ENCODE measurements at places on chromosomes 12 and 14.
A peak's percentile ranks its signal among the peaks of the same experiment; 100 is the strongest.

DNA sequence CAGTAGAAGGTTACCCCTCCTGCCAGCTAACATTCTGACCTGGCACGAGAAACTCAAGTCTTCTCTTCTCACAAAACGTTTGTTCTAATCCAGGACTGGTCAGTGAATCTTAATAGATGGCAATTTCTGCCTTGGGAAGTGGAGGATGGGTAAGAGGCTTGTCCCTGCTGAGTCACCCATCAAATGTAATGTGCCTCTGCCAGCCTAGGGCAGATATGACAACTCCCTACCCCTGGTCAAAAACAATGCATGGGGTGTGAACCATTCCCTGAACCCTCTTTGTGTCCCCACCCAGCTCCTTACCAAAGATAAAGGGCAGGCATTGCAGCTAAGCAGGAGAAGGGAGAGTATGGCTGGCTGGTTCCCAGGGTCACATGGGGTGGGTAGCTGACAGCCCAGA is 1052.9 kb downstream of the GALC start:
- DNase-seq = no peak

GRCh38 chr14:31927348-31927832 is 149.7 kb upstream of the ARHGAP5 start:
- peak; percentile 72 for DNase-seq

DNA sequence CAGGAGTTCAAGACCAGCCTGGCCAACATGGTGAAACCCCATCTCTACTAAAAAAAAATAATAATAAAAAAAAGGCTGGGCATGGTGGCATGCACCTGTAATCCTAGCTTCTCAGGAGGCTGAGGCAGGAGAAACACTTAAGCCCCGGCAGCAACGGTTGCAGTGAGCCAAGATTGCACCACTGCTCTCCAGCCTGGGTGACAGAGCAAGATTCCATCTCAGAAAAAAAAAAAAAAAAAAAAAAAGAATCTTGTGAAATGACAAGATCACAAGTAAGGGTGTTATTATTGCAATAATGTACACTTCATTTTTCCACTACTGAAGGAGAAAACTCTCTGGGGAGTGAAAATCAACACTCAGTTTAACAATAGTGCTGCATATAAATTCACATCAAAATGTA is 8.8 kb upstream of the PTGR2 start:
- DNase-seq = no peak

- no peak for DNase-seq
Observed at GRCh38 chr12:93180566-93180965, 197.2 kb upstream of the NUDT4 start.

GRCh38 chr14:74973003-74973653 is 17.7 kb upstream of the PGF start:
- DNase-seq = no peak

- no peak for DNase-seq
Observed at GRCh38 chr12:53944209-53944608, 5.6 kb downstream of the HOXC13 start.

DNA sequence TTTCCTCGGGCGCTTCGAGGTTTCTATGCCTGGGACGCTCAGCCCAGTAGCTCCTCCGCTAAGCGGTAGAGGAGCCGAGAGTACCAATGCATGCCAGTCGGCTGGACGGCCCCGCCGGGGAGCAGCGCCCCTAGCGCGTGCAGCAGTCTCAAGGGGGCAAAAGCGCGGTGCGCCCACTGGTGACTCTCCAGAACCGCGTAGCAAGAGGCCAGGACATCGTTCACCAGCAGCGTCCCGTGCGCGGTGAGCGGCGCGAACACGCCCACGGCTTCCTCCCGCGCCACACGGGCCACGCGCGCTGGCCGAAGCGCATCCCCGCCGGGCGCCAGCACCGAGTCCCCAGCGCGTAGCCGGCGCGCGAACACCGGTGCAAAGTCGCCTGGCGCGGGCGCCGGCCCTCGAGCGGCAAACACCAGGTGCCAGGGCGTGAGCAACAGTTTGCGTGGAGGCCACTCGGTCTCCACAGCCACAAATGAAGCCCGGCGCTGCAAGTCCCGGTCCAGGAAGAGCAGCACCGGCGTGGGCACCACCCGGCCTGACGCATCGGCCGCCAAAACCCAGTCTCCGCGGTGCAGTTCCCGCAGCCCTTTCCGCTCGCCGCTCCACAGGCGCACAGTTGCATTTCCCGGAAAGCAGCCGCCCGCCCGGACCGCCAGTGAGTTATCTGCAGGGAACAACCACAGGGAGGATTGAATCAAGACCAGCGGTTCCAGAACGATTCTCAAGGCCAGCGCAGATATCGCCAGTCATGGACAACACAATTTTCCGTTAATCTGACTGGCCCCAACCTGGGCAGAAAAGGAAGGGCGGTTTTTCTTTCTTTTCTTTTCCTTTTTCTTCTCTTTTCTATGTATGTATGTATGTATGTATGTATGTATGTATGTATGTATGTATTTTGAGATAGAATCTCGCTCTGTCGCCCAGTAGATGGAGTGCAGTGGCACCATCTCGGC is 4.5 kb downstream of the DHH start:
- DNase-seq = peak; percentile 29

DNA sequence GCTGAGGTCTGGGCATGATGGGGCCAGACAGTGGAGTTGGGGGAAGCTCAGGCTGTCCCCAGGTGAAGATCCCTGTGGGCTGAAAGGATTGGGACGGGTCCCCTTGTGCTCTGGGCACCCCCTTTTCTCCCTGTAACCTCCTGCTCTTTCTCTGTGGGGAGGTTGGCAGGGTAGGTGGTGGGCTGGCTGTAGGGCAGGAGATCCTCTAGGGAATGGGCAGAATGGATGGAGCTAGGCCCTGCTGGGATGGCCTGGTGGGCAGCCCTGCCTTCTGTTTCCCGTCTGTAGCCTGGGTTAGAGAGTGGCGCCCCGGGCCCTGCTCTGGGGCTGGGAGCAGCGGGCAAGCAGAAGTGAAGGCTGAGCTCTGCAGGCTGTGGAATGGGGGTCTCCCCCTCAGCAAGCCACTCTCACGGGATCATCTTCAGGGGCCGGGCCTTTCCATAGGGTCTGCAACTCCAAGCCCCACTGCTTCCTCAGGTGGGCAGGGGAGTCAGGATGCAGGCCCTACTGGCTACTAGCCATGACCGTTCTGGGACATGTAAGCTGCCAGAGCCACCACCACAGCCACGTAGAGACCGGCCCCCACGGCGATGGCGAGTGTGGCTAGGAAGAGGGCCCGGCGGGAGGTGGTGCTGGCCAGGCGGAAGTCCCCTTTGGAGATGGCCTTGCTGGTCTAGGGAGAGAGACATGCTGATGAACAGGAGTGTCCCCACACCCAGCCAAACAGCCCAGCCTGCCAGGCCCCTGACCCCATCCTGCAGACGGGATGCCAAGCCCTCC is 18.8 kb downstream of the SYNDIG1L start:
- no peak for DNase-seq

DNA sequence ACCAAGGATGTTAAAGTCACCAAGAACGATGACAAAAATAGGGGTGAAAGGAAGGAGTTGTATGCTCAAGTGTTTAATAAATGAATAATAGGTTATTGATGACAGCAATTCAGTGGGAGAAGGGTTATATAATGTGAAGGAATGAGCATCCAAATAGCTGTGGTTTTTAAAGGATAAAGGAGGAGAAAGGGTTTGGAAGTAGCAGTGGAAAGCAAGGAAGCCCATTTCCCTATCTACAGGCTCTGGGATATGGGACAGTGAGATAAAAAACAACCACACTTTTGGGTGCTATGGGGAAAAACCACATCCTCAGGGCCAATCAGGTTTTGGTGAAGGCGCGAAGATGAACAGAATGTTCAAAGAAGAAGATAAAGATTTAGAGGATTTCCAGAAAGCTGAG is 258.6 kb downstream of the ZFP36L1 start:
- DNase-seq = no peak

- DNase-seq = no peak
Observed at GRCh38 chr14:77199590-77199989, 18.0 kb downstream of the TMEM63C start.

DNA sequence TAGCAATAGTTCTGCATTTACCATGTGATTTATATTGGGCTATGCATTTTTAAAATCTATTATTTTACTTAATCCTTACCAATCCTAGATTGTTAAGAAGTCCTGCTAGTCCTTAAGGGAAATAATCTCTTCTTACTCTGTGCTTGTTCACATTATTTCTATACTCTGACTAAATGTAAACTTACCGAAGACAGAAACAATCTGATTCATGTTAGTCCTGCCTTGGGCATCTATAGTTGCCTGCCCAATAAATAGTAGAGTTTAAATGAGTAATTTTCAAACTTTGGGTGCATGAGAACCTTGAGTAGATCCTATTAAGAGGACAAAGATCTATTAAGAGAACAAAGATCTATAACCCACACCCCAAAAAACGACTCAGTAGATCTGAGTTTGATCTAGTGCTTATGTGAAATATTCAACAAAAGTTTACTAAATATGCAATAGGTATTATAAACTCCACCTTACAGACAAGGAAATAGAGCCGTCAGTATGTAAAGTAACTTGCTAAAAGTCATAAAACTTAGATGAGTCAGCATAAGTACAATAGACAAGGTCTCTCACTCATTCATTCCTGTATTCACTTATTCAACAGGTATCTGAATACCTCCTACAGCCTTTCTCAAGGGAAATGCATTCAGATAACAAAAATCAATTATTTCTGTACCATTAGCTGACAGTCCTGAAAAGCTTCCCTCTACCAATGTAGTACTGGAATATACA is 127.6 kb downstream of the PAWR start:
- no peak for DNase-seq

- no peak for DNase-seq
Observed at GRCh38 chr12:56633468-56634241, 3.5 kb upstream of the BAZ2A start.

- DNase-seq = no peak
Observed at GRCh38 chr12:12467264-12467663, 95.4 kb downstream of the DUSP16 start.

DNA sequence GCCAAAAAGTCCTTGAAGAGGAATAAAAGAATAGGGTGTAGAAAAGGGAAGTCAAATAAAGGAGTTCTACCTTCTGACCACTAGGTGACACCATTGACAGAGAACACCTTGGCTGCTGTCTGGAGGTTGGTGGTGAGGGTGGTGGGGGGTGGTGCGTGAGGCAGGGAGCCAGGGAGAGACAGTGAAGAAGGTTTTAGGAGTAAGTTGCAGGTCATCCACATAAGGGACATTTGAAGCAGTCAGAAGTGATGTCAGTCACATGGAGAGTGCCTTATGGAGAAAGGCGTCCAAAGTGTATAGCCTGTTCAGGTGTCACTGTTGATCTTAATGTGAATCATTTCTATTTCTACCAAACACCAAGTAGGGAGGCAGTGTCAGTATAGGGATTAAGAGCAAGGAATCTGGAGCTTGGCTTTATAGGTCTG is 279.3 kb upstream of the DDHD1 start:
- no peak for DNase-seq
